ENCODE measurements at places on chromosomes 11 and 22.

- DNase-seq = no peak
Observed at GRCh38 chr22:29083933-29084591, 11.2 kb downstream of the KREMEN1 start.

DNA sequence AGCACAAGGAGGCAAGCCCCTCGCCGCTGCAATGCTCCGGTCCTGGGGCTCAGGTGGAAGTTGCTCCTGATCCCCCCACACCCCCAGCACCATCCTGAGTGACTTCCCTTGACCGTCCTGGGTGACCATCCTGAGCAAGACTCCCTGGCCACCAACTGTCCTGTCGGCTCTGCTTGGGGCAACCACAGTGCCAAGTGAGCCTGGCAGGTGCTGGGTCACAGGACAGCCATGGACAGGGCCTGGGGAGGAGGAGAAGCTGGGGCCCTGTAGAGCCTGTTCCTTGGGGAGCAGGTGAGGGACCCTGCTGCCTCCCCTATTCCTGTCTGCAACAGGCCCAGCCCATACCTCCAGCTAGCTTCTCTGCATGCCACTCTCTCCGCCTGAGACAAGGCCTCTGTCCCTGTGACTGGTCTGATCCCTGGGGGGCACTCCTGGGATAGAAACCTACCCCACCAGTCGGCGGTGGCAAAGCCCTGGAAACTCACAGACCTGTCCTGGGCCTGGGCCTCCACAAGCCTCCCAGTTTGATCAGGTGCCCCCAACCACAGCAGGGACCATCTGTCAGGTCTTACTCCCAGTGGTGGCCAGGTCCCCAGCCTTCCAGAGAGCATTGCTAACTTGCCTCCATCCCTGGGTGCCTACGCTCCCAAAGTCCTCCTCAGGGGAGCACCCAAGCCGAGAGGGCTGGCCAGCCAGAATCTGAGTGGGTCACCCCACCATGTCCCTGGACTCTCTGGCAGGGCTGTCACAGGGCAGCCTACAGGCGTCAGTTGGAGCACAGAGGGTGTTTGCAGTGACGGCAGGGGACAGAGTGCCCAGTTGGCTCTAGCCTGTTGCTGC, 68.7 kb upstream of the WNT7B start:
- no peak for DNase-seq

GRCh38 chr11:33753304-33753967, 17.2 kb upstream of the CD59 start:
- no peak for DNase-seq

- DNase-seq = no peak
Observed at GRCh38 chr11:69335007-69335780, 41.2 kb downstream of the MYEOV start.

- no peak for DNase-seq
Observed at GRCh38 chr22:45781966-45782365, 110.3 kb downstream of the ATXN10 start.
